Activated CD4-positive, alpha-beta T cell treated with anti-CD3 and anti-CD28 coated beads, Interleukin-2, Interleukin-6, amounts not matched to agents 100 ng/mL and 50 ng/mL, durations not matched to agents 16 hours and 8 hours (primary cell): ENCODE measurements at places on chromosomes 13 and 19.
A peak's percentile ranks its signal among the peaks of the same experiment; 100 is the strongest.

DNA sequence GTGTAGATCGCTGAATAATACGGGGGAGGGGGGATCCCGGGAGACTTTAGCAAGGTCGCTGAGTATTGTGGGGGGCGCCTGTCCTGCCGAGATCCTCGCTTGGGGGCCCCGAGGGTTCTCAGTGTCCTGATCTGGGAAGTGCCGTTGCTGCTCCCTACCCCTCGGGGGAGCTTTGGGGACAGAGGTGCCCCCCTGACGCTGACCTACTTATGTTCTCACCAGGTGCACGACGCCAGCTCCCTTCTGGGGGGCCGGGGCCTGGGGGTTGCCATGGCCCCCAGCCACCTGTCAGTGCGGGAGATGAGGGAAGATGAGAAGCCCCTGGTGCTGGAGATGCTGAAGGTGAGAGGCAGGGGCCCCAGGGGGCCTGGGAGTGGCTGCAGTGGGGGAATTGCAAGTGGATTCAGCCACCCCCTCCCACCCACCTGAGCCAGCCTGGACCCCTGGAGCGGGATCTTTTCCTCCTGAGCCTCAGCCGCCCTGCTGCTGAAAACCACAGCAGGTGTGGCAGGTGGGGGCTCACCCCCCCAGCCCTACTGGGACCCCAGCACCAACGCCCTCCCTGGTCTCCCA is 537 bp downstream of the NAT14 start:
- DNase-seq = no peak

- no peak for DNase-seq
Measured at GRCh38 chr13:72004784-72005374, 137.9 kb upstream of the DACH1 start.

GRCh38 chr13:53189162-53189561 is 160.5 kb downstream of the OLFM4 start:
- DNase-seq = no peak

- peak; percentile 82 for DNase-seq
Measured at GRCh38 chr19:6021878-6022569, 44.1 kb upstream of the RANBP3 start.

DNA sequence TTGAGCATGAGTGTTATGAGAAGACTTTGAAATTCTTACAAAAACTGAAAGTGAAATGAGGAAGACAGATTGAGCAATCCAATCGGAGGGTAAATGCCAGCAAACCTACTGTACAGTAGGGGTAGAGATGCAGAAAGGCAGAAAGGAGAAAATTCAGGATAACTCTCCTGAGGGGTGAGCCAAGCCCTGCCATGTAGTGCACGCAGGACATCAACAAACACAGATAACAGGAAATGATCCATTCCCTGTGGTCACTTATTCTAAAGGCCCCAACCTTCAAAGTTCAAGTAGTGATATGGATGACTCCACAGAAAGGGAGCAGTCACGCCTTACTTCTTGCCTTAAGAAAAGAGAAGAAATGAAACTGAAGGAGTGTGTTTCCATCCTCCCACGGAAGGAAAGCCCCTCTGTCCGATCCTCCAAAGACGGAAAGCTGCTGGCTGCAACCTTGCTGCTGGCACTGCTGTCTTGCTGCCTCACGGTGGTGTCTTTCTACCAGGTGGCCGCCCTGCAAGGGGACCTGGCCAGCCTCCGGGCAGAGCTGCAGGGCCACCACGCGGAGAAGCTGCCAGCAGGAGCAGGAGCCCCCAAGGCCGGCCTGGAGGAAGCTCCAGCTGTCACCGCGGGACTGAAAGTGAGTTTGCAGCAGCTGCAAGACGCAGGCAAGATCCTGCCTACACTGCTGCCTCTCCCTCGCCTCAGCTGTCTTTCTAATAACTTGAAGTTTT is at the start of gene TNFSF13B:
TNFSF13B (plus strand) TSS at position 118 of the 728 bp plus-strand sequence; CDS start at position 296, 178 bp downstream.
- peak; percentile 52 for DNase-seq

GRCh38 chr19:37519890-37520289 is 13.2 kb downstream of the ZNF793 start:
- DNase-seq = no peak
